Keratinocyte (primary cell): ENCODE measurements at places on chromosomes 12 and 14.
A peak's percentile ranks its signal among the peaks of the same experiment; 100 is the strongest.

DNA sequence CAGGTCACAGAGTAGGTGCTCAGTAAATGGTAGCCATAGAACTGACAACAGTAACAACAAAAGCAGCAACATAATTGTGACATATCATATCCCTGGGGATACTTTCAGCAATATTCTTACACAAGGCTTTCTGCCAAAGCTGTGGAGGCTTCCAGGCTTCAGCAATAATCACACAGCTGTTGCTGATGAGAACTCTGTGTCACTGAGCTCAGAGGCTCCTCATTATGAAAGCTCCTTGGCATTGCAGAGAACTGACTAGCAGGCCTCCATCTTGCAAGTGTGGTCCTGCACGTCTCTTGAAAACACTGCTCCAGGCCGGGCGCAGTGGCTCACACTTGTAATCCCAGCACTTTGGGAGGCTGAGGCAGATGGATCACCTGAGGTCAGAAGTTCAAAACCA lies 97.3 kb upstream of the BTG1 start:
- no peak for DNase-seq

GRCh38 chr12:3828888-3829287 lies 44.3 kb downstream of the PARP11 start:
- no peak for DNase-seq

DNA sequence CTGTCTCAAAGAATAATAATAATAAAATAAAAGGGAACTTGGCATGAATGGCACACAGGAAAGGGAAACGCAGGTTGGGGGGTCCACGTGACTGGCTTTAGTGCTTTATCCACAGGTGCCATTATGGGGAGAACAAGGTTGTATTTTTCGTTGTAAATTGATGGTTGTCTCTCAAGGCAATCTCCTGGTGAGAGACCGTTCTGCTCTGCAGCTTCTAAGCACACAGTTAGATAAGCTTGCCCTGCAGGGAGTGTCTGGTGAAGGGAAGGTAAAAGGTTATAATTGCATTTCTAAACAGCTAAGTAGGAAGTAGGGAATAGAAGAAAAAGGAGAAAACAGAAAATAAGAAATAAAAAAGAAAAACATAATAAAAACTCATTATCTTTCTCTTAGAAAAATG lies 69.1 kb upstream of the CPSF6 start:
- DNase-seq: no peak

- DNase-seq: no peak
These were observed 106.4 kb upstream of the GSC start for GRCh38 chr14:94876306-94876705.

DNA sequence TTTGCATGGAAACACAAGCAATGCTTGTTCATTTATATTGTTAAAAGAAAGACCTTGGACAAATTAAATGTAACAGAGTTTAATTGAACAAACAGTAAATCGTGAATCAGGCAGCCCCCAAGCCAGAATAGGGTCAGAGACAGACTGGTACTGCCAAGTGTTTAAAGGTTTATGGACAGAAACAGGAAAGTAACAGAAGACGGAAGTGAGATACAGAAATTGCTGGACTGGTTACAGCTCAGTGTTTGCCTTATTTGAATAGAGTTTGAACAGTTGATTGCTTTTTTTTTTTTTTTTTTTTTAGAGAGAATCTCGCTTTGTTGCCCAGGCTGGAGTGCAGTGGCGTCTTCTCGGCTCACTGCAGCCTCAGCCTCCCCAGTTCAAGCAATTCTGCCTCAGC lies 50.3 kb downstream of the DAO start:
- DNase-seq: no peak

GRCh38 chr14:60508707-60509437 lies at the start of gene SIX6:
Gene SIX6 (plus strand): TSS chr14:60509146. CDS start chr14:60509399, 253 bp downstream.
- DNase-seq: no peak

GRCh38 chr12:42574851-42575266 lies 14.7 kb downstream of the PRICKLE1 start:
- no peak for DNase-seq

DNA sequence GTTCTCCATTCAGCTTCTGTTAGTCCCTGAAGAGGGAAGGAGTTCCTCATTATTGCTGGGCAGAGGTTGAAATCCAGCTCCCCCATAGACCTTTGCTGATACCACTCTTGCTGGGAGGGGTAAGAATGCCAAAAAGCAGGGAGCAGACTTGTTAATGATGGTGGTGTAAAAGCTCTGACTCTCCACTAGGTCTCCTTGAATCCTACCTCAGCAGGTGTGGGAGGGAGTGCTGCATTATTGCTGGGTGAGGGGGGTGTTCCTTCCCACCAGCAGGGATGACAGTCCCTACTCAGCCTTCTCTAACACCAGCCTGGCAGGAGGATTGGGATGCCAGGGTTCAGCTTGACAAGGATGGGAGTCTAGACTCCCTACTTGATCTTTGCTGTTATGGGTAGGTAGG lies 185.8 kb upstream of the NOS1 start:
- no peak for DNase-seq

GRCh38 chr12:292186-292585 lies 29.6 kb upstream of the SLC6A13 start:
- no peak for DNase-seq

DNA sequence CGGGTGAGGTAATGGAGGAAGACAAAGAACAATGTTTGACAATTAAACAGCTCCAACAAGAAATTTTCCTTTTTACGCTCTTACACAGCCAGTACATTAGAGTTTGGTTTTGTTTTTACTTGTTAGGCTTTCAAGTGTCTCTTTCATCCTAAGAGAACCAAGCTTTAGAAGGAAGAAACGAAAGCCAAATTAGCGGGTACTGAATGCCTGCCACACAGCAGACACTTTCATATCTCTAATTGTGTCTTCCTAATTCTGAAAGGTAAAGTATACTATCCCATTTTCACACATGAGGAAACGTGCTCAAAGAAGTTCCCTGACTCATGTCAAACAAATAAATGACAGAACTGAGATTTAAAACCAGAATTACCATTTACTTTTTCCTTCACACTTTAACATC lies 65.0 kb downstream of the CDK17 start:
- no peak for DNase-seq

DNA sequence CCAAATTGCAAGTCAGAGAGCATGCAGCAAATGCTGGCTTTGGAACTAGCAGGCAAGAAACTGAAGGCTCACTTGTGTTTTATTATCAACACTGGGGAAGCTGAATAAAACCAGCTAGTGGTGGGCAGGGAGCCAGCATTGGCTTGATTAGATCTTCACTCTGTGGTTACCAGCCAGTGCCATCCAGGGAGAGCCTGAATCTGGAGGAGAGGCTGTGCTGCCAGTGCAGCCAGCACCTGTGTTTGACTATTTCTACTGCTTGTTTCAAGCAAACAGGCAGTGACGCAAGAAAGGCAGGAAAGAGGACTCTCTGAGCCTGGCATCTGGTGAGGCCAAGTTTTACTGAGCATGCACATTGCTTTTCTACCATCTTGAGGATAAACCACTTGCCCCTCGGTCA lies 247.0 kb downstream of the PHLDA1 start:
- no peak for DNase-seq

GRCh38 chr14:96121660-96122395 lies 82.7 kb downstream of the C14orf132 start:
- DNase-seq: no peak

DNA sequence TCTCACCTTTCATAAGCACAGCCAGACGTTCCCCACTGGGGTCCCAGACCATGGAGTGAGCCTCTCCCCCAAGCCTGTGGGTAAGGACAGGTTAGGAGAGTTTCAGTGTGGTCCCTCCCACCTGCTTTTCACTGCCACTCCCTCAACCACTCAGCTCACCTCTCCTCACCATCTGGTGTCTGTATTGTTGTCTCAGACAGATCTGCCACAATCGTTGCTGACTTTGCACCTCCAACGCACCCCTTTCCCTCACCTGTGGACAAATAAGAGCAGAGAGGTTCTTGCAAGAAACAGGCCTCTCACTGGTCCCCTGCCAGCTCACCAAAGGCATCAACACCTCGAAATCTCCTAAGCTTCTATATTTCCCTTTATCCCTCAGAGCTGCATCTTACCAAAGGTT lies 8.8 kb downstream of the MYG1 start:
- DNase-seq: no peak

GRCh38 chr12:50727466-50727865 lies 36.4 kb upstream of the ATF1 start:
- no peak for DNase-seq

DNA sequence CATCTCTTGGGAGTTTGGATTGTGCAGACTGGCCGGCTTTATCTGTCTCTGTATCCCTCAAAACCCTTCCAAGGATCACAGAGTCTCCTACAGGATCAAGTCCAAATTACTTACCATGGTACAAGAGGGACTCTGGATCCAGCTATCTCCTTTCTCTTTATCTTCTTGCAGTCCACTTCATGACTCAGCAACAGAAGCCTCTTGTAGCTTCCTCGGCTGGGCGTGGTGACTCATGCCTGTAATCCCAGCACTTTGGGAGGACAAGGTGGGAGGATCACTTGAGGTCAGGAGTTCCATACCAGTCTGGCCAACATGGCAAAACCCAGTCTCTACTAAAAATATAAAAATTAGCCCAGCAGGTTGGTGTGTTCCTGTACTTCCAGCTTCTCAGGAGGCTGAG lies 189.7 kb downstream of the BCAT1 start:
- DNase-seq: peak; percentile 13

- DNase-seq: no peak
These were observed 88.5 kb downstream of the DAD1 start for GRCh38 chr14:22500525-22500924.

- no peak for DNase-seq
These were observed 4.7 kb downstream of the GLTP start for GRCh38 chr12:109875572-109876131.

GRCh38 chr14:95516554-95517181 lies at the start of gene SYNE3:
Gene SYNE3 (minus strand): TSS chr14:95516650. CDS start chr14:95475821, 40,829 bp downstream.
- no peak for DNase-seq

DNA sequence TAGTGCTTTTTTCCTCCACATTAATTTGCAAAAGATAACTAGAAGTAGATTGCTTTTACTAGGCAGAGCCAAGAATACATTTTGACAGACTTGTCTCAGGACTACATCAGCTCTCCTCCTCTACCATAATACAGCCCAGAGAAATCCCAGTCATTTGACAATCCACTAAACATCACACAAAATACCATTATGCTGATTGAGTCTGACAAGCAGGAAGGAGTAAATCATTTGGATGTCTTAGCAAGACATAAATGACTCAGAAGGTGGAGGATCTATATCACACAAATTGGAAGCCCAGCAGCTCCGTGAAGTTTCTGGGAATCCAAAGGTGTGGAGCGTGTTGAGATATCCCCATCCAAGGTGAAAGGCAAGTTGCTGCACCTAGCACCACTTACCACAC lies 75.4 kb upstream of the FKBP4 start:
- DNase-seq: no peak

DNA sequence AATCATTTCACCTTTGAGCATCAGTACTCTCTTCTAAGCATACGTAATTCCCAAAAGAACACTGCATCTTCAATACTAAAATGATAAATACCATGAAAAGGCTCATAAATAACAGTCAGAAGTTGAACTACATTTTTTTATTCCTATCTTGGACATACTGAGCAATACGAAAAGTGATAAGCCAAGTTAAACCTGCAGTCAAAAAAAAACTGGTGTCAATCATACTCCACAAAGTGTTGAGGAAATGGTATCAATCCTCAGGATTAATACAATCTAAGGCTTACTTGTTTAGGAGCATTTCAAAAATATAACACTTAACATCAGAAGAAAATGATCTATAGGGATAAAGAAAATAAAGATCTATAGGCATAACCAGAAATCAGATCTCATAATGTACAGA lies 5.5 kb downstream of the BTG1 start:
- no peak for DNase-seq

- no peak for DNase-seq
These were observed 2.5 kb downstream of the RFLNA start for GRCh38 chr12:124297389-124297788.

DNA sequence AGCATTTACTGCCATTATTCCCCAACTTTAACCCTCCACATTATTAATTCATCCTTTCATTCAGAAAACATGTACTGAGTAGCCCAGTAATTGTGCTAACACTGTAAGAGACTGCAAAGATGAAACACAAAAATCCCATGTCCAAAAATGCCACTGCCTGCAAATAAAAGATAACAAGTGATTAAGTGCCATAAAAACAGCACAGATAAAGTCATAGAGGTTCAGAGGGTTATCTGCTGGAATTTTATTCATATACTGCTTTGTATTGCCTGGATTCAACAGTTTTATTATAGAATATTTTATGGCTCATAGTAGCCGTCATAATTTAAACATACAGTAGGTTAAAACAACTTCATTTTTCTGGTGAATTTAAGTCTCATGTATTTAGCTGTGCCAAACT lies 177.9 kb downstream of the KICS2 start:
- no peak for DNase-seq

GRCh38 chr14:70601162-70601561 lies 707 bp upstream of the MED6 start:
- DNase-seq: no peak

GRCh38 chr12:83954956-83955601 lies 957.5 kb downstream of the SLC6A15 start:
- no peak for DNase-seq

- DNase-seq: no peak
These were observed 23.5 kb downstream of the SSH1 start for GRCh38 chr12:108833757-108834472.

- DNase-seq: no peak
These were observed 264.6 kb downstream of the PAWR start for GRCh38 chr12:79426121-79426520.

- DNase-seq: no peak
These were observed 948.9 kb upstream of the FLRT2 start for GRCh38 chr14:84581041-84581440.
